ENCODE measurements at places on chromosomes 2 and 18. TPM values are rescaled to one million over a fixed set of nuclear protein-coding genes. Genes with fewer than 3 reads are reported as not detected.

DNA sequence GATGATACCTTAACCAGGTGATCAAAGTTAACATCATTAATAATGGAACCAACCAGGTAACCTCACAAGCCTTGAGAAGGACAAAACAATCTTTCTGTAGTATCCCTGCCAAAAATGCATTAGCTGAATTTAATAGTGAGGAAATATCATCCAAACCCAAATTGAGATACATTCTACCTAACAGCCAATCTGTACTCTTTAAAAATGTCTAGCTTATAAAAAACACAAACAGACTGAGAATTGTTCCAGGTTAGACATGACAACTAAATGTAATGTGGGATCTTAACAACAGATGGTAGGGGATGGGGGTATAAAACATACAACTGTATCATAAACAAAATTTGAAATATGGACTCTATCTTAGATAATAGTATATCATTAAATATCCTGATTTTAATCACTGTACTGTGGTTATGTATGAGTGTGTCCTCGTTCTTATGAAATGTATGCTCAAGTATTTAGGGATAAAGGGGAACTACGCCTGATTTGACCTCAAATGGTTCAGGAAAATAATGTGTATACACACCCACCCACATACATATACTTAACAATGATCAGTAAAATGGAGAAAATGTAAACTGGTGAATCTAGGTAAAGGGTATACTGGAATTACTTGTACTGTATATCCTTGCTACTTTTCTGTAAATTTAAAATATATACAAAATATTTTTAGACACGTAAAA, 1.7 kb downstream of the FANCL start:
- DNase-seq: no peak

GRCh38 chr2:134149904-134150303, 104.0 kb upstream of the MGAT5 start:
- no peak for DNase-seq

GRCh38 chr2:149134335-149134923, 95.9 kb downstream of the LYPD6B start:
- DNase-seq: no peak

DNA sequence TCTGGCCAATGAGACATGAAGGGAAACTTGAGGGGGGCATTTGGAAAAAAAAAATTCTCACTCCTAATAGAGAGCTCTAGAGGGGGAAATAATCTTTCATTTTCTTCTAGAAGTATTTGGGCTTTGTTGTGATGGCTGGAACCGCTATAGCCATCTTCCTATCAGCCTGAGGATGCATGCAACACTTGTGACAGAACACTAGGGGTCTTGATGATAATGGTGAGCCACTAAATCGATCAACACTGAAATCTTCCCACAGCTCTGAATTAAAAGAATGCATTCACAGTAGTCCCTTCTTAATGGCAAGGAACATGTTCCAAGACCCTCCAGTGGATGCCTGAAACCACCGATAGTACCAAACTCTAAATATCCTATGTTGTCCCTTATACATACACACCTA, 325.3 kb downstream of the LNPK start:
- DNase-seq: no peak

DNA sequence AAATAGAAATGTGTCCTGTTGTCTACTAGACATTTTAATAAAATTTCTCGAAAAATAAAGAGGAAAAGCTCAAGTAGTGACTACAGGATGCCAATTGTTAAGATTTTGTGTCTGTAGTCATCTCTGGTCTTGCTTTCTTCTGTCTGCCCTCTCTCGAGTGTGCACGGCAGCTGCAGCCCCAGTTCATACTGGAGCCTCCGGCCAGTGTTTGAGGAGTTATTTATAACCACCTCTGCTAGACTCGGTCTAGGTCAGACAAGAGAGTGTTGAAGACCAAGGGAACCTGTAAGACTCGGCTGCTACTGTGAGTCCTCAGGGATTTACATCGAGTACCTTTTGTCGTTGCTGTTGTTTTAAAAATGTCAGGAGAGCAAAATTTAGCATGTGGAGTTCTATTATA, 810.1 kb upstream of the POU3F3 start:
- DNase-seq: no peak

DNA sequence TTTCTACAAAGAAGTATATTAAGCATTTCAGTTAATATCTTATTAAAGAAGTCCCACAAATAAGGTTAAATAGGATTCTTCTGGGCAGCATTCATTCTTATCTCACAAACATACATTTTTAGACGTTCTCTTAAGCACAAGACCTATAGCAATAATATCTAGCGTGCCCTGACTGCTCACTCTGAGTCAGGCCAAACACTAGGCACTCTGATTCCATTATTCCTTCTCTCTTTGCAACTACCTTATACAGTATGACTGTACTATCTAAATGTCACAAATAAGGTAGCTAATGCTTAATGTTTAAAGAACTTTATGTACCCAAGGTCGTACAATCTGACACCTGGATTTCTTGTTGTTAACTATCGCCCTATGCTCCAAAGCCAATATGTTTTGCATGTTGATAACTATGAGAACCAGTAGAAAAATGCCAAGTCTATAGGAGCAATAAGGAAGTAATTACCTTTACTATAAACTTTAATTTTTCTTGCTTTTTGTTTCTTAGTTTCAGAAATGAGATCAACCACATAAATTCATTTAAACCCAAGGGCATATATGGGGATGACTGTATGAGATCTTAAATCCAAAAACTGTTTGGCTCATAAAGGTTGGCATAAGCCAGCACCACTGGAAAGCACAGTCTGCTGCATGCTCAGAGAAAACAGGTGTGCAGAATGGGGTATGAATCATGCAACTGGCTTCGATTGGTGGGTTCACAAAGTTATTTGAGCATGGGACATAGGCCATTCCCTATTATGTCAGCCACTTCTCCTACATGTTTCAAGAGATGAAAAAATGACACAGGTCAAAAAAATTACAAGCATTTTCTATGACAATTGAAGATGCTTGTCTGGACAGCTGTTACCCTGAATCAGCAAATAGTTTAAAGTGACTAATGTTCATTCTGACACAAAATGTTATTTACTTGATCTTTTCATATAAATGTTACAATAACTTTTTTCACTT, 352.0 kb downstream of the IRS1 start:
- DNase-seq: no peak

GRCh38 chr2:46298522-46299353, 1.5 kb downstream of the EPAS1 start:
- DNase-seq: peak; percentile 76

DNA sequence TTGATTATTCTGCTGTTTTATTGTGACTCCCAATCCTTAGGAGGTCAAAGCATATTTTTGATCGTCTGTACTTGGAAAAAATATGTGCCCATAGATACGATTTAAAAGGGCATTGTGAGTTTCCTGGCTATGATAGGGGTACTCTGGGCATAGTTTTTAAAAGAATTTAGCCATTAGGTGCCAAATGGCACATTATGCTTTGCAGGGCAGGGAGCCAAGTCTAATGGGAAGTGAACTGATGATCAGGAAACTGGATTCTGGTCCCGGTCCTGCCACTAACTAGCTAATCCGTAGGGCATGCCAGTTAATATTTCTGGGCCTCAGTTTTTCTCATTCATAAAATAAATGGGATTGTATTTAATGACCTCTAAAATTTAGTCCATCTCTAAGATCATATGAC, 189.3 kb downstream of the LTBP1 start:
- no peak for DNase-seq

DNA sequence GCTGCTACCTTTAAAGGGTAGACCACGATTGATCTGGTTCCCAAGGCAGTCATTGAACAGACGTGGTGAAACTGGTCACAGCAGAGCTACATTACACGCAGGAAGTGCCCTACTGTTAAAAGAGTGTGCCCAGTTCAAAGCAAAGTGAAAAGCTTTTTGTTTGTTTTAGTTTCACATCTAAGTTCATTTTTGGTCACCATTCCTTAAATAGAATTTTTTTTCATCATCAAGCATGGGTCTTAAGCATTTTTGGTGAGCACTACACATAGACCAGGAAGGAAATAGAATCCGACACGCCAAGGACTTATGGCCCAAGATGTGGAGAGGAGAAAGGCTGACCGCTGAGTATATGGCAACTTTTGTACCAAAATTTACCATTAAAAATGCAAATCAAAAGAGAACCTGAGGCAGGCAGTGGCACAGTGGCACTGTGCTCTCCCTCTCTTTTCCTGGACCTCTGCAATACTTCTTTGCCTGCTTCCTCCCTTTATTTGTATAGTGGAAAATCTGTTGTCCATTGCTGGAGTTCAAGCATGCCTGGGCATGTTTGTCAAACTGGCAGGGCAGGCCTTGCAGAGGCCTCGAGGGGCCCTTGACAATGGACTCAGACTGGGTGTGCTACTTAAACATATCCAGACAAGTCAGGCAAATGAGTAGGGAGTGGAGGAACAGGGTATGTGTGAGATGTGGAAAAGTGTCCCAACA, 42.6 kb upstream of the HNRNPA3 start:
- no peak for DNase-seq

GRCh38 chr2:41722668-41723369, 325.0 kb upstream of the PKDCC start:
- DNase-seq: no peak

GRCh38 chr2:181104512-181105115, 124.2 kb downstream of the UBE2E3 start:
- DNase-seq: no peak

DNA sequence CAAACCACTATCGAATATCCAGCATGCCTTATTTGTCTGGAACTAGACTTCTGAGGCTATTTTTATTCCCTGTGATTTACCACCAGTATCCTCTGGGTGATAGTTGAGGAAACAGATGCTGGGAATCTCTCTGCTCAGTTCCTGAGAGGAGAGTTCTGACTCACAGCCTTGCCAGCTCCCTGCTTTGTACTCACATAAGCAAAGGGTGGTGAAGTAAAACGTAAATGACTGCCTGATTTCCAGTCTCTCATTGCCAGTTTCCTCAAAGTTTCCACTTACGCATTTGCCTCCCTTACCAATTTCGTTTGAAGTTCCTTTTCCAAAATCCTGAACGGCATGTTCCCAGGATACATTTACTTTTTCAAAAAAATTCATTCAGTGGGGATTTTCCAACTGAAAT, 69.2 kb upstream of the HNRNPA3 start:
- no peak for DNase-seq

DNA sequence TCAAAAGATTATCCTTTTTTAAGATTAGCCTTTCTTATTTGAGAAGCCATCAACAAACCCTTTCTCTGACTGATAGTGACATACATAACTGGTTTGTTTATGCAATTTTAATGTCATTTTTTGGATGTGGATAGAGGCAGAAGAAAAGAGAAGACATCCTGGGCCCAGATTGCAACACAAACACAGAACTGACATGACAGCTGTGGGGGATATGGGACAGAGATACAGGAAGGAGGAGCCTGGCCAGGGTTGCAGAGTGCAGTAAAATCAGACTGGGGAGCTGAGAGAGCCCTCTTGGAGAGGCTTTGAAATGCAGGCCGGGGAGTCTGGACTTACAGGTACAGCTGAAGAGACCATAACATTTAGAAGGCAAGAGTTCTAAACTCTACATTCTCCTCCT, 65.1 kb downstream of the SIGLEC15 start:
- no peak for DNase-seq

GRCh38 chr2:117378653-117379052, 435.8 kb upstream of the DDX18 start:
- DNase-seq: no peak

DNA sequence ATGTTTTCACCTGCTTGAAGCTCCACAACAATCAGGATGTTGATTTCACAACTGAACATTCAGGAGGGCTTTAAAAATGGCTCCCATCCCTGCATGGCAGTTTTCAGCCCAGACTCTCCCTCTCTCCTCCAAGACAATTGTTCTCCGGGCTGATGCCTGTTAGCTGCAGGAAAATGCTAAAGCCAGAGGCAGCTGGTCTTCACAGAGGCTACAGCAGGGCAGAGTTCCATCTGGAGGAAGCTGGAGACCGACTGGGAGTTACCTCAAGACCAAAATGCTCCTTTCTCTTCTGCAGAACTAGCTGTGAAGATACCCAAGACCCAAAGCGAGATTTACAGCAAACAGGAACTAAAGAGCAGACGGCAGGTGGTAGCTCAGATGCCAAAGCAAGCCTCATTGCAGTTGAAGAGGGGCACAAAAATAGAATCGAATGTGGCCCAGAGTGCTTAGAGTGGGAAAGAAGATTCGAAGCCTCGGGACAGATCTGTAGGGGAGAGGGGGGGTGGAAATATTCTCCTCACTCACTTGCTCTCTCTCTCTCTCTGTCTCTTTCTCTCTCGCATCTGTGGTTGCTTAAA, 423.6 kb downstream of the ZNF521 start:
- no peak for DNase-seq

DNA sequence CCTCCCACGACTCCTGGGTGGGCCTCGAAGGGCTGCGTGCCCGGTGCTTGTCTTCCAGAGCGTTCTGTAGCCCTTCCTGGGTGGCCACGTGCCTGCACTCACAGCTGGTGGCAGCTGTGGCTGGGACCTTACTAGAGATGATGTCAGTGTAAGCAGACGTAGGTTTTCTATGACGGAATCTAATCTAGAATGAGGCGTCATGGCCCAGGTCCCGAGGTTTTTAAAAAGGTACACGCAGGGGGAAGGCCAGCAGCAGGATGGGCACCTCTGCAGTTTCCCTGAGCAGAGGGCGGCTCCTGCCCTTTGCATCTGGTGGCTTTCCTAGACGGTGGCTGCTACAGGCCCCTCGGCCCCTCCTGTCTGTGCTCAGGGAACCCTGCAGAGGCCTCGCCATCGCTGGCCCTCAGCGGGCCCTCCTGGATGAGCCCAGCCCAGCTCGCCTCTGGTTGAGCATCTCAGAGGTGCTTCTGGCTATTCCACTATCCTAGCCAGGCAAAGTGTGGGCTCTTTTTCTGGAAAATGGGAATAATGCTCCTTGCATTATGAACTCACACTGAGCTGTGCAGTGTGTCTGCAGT, 49.6 kb upstream of the PXDN start:
- DNase-seq: no peak

DNA sequence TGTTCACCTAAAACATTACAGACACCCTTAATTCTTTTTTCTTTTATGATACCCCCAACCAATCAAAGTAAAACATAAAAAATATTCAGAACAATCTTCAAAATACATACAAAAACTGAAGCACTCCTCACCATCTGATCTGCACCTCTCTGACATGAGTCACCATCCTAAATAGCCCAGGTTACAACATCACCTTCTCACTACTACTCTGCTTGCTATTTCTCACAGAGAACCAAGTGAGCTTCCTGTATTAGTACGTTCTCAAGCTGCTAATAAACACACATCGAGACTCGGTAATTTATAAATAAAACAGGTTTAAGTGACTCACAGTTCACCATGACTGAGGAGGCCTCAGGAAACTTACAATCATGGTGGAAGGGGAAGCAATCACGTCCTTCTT, 183.5 kb downstream of the CBLN2 start:
- DNase-seq: no peak

Gene HOXD3
- 0.64 TPM for polyA plus RNA-seq

Gene FLACC1
- polyA plus RNA-seq: 3.8 TPM

Gene ABCA12
- not detected for polyA plus RNA-seq

Gene DES
- 13,925 TPM for polyA plus RNA-seq

Gene CHRND
- 12.5 TPM for polyA plus RNA-seq

Gene FRZB
- 2.7 TPM for polyA plus RNA-seq

Gene ALPP
- not detected for polyA plus RNA-seq

Gene UBE2E3
- 115 TPM for polyA plus RNA-seq
